Femur (tissue), 1 donor: ENCODE measurements at places on chromosomes 6 and 20.

DNA sequence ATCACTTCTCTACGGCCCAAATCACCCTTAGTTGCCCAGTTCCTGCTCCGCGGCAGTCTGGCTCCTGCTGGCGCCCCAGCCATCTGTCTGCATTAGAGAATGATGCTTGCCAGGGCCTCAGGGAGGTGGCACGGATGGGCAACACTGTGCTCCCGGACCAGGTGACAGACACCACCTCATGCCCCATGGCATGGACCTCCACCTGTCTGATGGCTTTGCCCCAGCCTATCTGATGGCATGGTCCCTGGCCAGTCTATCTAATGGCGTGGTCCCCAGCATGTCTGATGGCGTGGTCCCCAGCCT, 18.8 kb upstream of the MRGBP start:
- no peak for DNase-seq

GRCh38 chr20:18717062-18717461, 96.5 kb upstream of the SCP2D1 start:
- no peak for DNase-seq

GRCh38 chr6:33160728-33161344, 31.4 kb downstream of the COL11A2 start:
- DNase-seq: peak; percentile 89

DNA sequence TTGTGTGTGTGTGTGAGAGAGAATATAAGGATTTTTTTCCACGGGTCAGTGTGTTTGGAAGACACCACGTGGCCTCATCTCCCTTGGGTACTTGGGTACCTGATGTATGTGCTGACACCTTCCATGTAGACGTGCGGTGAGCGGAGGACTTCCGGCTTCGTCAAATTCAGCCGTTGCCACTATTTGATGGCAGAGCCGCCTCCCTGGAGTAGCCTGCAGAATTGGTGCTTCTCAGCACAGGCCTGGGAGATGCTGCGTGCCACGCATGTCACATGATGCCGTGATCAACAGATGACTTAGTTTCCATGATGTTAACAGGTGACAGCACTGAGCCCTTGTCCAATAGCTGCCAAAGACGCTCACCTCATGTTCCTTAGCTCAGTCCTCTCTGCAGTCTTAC, 69.4 kb downstream of the CDH4 start:
- no peak for DNase-seq

- DNase-seq: no peak
Observed at GRCh38 chr20:54043076-54043967, 27.1 kb downstream of the BCAS1 start.

DNA sequence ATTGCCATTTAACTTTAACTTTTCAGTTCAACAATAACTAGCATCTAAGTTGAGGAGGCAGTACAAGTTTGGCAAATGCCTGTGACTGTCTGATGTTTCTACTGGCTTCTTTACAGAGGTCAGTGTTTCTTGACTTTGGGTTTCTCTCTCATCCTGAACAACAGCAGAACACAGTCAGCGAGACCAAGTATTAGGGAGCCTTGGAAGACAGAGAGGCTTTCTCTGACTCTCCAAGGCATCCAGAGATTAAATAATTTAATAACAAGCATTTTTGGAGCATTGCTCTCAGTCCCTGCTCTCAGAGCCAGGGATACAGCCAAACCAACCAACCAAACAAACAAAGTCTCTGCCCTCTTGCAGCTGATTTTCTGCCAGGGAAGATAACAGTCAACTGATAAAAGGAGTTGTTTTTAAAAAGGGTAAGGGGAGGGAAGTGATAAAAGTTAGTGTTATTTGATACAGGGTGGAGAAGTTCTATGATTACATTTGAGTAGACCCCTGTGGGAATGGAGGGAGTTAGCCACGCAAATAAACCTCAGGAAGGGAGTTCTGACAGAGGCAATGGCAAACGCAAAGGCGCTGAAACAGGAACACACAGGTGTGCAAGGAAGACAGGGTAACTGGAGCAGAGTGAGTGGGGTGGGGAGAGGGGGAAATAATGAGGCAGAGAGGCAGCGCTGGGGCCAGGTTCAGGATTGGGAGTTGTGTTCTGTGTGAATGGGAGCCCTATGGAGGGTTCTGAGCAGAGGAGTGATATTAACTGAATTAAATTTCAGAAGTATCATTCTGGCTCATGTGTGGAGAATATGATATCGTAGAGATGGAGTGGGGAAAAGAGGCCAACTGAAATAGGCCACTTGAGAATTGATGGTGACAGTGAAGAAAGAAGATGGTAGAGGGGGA, 55.2 kb downstream of the SEL1L2 start:
- no peak for DNase-seq

- no peak for DNase-seq
Observed at GRCh38 chr20:41609474-41609873, 8.7 kb downstream of the CHD6 start.

DNA sequence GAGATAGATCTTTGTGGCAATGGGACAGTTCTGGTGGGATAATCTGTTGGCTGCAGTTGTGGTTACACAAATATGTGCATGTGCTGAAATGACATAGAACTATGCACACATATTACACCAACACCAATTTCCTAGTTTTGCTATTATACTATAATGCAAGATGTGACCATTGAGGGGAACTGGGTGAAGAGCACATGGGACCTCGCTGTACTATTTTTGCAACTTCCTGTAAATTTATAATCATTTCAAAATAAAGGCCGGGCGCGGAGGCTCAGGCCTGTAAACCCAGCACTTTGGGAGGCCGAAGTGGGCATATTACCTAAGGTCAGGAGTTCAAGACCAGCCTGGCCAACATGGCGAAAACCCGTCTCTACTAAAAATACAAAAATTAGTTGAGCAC, 8.7 kb downstream of the ARMC12 start:
- no peak for DNase-seq

GRCh38 chr6:154653853-154654252, 79.4 kb upstream of the SCAF8 start:
- DNase-seq: peak; percentile 35

- no peak for DNase-seq
Observed at GRCh38 chr20:57647006-57647932, 27.0 kb upstream of the ZBP1 start.

- DNase-seq: no peak
Observed at GRCh38 chr6:163010145-163010544, 282.4 kb downstream of the PACRG start.

- peak; percentile 73 for DNase-seq
Observed at GRCh38 chr6:52263709-52264540, 19.6 kb upstream of the IL17F start.

DNA sequence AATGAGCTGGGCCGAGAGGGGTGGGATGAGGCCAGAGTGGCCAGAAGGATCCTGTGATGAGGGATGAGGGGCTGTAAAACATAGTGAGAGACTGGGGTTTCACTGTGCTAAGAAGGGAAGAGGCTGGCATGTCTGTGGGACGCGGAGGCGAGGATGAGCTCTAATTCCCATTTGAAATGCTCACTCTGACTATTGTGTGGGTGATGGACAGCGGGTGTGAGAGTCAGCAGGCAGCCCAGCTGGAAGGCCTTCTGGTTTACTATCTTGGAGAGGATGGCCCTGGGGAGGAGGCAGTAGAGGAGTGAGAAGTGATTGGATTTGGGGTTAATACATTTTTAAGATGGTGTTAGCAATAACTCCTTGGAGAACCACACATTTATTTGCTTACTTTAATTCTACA, 9.5 kb upstream of the MICA start:
- DNase-seq: no peak

DNA sequence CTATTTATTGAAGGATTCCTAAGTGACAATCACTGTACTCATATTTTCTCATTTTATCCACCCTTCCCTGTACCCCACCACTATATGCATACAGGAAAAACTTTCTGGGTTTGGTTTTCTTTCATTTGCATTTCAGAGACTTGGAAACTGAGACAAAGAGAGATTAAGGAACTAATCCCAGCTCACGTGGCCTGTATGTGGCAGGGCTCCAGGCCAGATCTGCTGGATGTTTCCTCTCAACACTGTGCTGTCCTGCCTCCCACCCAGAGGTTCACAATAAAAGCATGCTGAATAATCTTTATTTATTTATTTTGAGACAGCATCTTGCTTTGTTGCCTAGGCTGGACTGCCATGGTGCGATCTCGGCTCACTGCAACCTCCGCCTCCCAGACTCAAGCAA, 50.2 kb downstream of the CEP162 start:
- no peak for DNase-seq

DNA sequence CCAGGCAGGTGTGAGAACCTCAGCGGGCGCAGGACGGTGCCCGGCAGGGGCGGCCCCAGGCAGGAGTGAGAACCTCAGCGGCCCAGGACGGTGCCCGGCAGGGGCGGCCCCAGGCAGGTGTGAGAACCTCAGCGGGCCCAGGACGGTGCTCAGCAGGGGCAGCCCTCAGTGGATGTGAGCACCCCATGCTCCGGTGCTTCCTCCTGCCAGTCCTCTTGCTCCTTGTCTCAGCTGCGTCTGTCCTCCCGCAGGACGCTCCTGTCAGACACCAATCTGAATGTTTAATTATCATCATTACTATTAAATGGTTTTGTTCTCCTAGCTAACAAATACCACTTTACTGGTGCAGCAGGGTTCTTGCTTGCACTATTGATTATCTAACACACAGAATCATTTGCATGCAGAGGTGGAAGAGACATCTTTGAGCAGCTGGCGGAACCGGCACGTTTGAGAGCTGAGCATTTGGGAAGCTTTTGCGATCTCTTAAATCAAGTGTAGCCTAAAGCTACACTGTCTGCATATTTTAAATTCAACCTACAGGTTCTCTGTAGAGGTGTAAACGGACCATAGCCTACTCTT, 39.4 kb upstream of the DACT2 start:
- DNase-seq: no peak

GRCh38 chr20:59787538-59787890, 145.9 kb downstream of the SYCP2 start:
- DNase-seq: no peak

- no peak for DNase-seq
Observed at GRCh38 chr6:3776881-3777507, 25.5 kb upstream of the PXDC1 start.

- DNase-seq: no peak
Observed at GRCh38 chr6:25682324-25682723, 30.3 kb downstream of the SCGN start.

- no peak for DNase-seq
Observed at GRCh38 chr6:112581015-112581414, 233.9 kb downstream of the RFPL4B start.

- no peak for DNase-seq
Observed at GRCh38 chr6:52634211-52634610, 36.7 kb upstream of the TMEM14A start.

GRCh38 chr6:162773996-162774395, 46.2 kb downstream of the PACRG start:
- no peak for DNase-seq

DNA sequence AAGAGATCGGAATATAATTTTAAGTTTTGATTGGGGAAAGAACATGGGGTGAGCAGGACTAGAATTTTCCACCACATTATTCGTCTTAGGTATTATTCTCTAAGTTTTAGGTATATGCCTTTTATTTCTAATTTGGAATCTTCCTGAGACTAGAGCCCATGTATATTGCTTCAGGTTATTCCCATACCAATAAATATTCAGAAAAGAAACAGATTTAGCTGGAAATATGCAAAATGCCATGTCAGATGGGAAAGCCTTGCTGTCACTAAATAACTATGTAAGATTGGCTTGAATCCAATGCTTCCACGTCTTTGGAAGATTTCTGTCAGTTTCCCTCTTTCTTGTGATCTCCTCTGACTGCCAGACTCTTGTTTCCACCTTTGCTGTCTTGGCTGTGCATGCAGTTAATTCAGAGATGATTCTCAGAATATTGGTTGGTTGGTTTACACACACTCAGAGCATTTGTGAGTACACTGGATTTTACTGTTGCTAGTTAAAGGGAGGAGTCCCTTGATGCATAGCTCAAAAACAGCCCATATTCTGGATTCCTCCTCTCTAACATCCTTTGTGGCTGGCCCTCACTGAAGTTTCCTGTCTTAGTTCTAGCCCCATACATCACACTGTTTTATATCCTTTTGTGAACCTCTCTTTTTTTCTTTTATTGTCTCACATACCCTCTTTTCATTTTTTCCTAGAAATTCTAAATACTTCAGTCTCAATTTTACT, 64.3 kb downstream of the GRM1 start:
- DNase-seq: no peak

- DNase-seq: no peak
Observed at GRCh38 chr6:38320843-38321242, 318.9 kb downstream of the BTBD9 start.

- no peak for DNase-seq
Observed at GRCh38 chr6:109029313-109029712, 65.3 kb downstream of the SESN1 start.

DNA sequence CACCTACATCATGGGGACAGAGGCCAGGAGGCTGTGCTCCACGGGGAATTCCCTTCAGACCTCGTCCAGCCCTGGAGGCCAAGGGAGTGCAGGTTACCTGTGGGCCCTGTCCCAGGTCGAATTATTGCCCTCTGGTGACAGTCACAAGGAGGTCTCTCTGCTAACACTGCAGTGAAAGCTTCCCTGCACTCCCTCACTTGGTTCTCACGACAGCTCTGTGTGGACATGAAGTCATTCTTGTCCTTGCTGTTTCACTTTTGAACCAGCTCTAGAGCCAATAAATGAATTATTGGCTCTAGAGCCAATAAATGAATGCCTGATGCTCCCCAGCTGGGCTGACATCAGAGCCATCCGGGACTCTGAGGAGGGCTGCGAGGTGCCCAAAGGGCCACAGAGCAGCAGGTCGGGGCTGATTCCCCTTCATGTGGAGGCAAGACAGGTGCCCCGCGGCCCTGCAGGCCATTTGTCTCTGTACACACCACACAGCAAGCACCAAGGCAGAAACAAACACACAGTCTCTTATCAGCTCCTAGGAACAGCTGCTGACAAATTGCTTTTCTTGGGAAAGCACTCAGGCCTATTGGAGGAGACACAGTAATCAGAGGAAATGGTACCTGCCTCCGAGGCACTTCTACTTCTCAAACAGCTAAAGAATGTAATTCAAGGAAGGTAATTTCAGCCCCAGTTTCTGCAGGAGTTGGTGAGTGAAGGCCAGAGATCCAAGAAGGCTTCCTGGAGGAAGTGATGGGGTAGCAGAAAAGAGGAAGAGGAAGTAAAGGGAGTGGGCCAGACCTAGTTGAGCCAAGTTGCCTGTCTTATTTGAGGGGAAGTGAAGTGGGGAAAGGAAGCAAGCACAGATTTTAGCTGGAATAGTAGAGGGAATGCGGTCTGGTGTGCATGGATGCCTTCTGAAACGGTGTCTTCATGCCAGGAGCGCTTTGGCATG, 27.5 kb upstream of the TBXT start:
- no peak for DNase-seq

DNA sequence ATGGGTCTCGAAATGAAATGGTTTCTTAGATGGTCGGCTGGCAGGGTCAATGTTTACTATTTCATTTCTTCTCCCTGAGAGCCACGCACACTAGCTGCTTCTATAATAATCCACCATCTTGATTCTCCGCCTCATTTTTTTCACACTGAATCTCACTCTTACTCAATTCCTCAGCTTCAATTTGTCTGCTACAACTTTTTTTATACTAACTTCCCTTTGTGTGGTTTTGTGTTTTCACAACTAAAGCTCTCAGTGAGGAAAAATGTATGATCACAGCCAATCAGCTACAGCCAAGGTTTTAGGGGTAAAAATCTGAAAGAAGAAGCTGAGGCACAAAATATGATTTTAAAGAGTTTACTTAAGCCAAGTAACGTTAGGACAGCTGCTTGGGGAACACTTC, 1309.4 kb downstream of the EPHA7 start:
- no peak for DNase-seq
